ENCODE measurements at places on chromosomes 4 and X. TPM values are rescaled to one million over a fixed set of nuclear protein-coding genes. Genes with fewer than 3 reads are reported as not detected.

- no peak for DNase-seq
These were observed 291.6 kb downstream of the CAMK2D start for GRCh38 chr4:113469926-113470325.

DNA sequence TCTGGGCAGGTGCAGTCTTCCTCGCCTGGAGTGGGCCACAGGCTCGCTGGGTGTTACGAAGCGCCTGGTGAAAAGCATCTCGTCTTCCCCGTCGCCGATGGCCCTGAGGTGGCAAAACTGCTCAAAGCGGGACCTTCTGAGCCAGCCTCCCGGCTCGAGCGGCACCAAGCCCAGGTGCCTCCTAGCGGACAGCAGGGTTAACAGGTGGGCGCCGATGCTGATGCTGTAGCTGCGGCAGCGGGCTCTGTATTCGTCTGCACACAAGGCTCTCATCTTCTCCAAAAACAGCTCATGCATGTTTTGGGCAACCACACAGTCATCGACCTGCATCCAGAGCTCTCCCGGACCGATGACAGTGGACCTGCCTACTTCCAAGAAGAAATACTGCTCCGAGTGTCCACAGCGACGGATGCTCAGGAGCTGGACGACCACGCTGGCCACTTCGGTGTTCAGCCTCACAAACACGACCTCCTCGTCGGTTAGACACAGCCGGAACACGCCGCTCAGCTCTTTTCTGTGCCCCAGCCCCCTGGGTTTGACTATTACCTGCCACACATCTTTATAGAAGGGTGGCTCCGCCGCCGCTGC, 1.2 kb downstream of the IRS4 start:
- no peak for DNase-seq

- no peak for DNase-seq
These were observed 523 bp upstream of the BTK start for GRCh38 chrX:101386542-101386885.

GRCh38 chr4:37977471-37978247, 17.5 kb downstream of the PTTG2 start:
- no peak for DNase-seq

GRCh38 chrX:118355225-118355920, 9.5 kb downstream of the WDR44 start:
- no peak for DNase-seq

DNA sequence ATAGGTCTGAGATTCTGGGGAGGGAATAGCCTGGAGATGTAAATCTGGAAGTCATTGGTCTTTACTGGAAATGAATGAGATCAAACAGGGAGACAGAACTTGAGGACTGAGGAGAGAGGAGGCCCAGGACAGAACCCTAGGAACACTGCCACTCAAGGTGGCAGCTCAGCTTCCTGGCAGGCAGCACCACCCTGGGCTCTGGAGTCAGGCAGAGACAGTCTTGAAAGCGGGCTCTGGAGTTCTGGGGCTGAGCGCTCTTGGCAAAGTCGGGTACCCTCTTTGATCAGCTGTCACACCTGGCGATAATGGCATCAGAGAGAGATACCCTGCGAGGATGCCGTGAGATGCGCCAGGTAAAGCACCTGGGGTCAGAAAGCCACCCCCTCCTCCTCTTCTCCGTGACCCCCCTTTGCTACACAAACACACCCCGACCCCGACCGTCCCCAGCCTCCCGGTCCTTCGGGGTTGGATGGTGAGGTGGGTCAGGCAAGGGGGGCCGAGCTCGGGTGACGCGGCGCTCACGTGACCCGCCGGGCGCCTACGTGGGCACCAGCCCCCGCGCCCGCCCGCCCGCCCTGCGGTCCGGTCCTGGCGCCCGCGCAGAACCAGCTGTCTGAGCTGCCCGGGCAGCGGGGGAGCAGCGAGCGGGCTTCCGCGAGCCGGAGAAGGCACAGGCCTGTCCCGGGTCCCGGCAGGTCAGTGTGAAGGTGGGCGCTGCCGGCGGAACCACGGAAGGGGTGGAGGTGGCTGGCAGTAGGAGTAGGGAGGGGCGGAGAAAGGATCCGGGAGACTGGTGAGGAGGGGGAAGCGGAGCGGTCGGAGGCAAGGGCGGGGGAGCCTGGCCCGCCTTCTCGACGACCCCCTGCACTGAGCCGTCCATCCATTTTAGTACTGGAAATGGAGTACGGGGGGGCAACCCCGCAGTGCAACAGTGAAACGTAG, at the start of gene TCEAL3:
TSS of gene TCEAL3 (plus strand) at position 600 of the 942 bp plus-strand sequence. CDS start 1,102 bp downstream, outside the sequence.
- DNase-seq, result no peak

DNA sequence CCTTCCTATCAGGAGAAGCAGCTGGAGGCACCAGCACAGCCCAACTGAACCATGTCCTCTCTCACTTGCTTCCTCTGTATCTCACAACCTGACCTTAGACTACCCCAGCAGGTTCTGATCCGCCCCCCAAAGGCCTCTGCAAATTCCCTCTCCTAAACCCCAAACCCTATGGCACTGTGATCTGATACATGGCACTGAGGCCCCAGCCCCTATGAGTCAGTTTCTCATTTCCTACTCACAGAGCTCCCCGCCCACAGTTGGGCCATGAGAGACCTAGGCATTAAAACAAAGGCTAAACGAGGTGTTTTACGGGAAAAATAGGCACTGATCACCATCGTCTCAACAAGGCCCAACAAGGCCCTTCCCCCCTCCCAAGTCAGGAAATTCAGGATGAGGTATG, 19.1 kb downstream of the SASH3 start:
- no peak for DNase-seq

- DNase-seq, result no peak
These were observed 702 bp downstream of the TSPAN5 start for GRCh38 chr4:98657531-98658286.

GRCh38 chr4:105458001-105458400, 15.9 kb downstream of the PPA2 start:
- no peak for DNase-seq

DNA sequence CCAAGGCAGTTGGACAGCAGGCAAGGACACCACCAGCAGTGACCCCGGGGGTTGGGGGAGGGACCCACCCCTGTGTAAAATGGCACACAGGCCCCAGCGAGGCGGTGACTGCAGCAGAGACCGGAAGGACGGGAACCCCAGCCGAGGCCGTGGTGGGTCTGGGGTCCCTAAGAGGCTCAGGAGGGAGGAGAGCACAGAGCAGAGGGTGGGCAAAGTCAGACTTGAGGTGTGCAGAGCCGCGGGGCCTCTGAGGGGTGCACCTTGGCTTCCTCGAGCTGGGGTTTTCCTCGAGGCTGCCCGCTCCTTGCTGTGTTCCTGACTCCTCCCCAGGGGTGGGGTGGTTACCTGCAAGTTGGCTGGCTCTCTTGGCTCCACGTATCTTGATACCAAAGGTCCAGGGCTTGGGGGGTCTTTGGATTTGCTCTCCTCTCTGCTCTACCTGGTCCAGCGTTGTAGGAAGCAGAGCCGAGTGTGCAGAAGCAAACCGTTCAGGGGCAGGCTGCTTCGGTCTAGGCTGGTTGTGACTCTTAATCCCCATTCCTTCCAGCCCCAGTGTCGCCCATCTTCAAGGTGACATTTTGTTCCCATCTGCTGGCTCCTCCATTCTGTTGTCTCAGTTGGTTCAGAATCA, 37.9 kb upstream of the SORCS2 start:
- DNase-seq, result no peak

GRCh38 chrX:148049441-148049840, 68.3 kb downstream of the FMR1NB start:
- DNase-seq, result no peak

GRCh38 chr4:2934077-2934812, 29.0 kb downstream of the NOP14 start:
- DNase-seq, result no peak

- no peak for DNase-seq
These were observed 7.8 kb downstream of the RXFP1 start for GRCh38 chr4:158529505-158529904.

DNA sequence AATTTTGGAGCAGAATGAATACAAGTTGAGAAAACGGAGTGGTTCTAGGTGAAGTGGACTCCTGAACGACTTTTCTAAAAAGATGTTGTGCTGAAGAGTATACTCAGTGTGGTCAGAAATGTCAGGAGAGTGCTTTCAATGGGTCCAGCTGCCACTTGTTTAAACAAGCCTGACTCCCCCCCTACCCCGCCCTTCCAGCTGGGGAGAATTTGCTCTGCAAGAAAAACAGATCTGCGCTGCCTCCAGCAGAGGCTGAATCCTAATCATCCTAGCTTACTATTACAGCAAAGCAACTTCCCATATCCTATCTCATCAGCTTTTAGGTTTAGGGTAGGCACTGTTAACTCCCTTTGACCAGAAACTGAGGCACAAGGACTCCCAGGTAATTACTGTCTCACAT, 1.9 kb downstream of the MAP3K15 start:
- DNase-seq, result peak; percentile 7

DNA sequence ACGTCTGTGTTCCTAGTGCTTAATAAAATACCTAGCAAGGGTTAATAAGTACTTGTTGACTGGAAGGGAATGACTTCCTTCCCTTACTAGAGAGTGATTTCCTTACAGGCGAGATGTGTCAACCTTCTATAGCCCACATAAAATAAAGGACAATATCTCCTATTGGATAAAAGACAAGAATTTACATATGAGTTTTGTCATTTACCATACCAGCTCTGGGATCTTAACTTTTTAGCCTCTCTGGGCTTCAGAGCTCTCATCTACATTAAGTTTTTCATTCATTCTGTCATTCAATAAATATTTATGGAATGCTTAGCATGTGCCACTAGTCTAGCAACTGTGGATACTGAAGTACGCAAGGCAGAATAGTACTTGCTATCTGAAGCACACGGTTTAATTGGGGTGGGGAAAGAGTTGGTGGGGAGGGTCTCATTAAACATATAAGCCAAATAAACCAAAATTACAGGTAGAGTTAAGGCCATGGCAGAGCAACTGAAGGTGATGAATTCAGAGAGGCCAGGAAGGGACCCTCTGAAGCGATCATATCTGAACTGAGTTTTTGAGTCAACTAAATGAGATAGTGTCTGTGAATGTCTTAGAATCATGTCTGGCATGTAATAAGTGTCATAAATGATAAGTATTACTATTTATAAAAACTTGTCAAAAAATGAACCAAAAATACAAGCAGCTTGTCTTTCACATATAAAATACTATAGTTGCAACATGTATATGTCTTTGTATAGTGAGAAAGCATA, 91.6 kb upstream of the BMP2K start:
- DNase-seq, result no peak

GRCh38 chr4:159722052-159722451, 619.2 kb downstream of the RAPGEF2 start:
- DNase-seq, result no peak

The DGKK gene
- not detected for polyA plus RNA-seq

The GPRASP1 gene
- 2.2 TPM for polyA plus RNA-seq

The PNPLA4 gene
- 11.0 TPM for polyA plus RNA-seq

The LIMCH1 gene
- 1.1 TPM for polyA plus RNA-seq

The SPANXA2 gene
- polyA plus RNA-seq, result not detected

The NPY1R gene
- polyA plus RNA-seq, result not detected

The ZDHHC15 gene
- not detected for polyA plus RNA-seq

The TMPRSS11A gene
- polyA plus RNA-seq, result not detected

The PROM1 gene
- not detected for polyA plus RNA-seq

Data from AG04450 (cell line).